Naive thymus-derived CD8-positive, alpha-beta T cell (primary cell): ENCODE measurements at places on chromosomes 11 and 22. TPM values are rescaled to one million over a fixed set of nuclear protein-coding genes. Genes with fewer than 3 reads are reported as not detected.

Gene SCT
- not detected for total RNA-seq

Gene PDGFB
- 7.4 TPM for total RNA-seq

Gene NRGN
- 0.68 TPM for total RNA-seq

Gene SLC22A8
- not detected for total RNA-seq

Gene TMEM191C
- total RNA-seq: 5.6 TPM

Gene NUMA1
- 442 TPM for total RNA-seq

Gene HEPACAM
- not detected for total RNA-seq

Gene MS4A13
- not detected for total RNA-seq

Gene OR52I2
- not detected for total RNA-seq

Gene UPB1
- 0.86 TPM for total RNA-seq

Gene OR2AG1
- not detected for total RNA-seq
